ENCODE measurements at places on chromosomes 3 and 15.

GRCh38 chr15:32856753-32857152 lies 138.9 kb downstream of the GREM1 start:
- no peak for DNase-seq

- DNase-seq = no peak
Observed at GRCh38 chr3:18670759-18671158, 245.6 kb upstream of the SATB1 start.

DNA sequence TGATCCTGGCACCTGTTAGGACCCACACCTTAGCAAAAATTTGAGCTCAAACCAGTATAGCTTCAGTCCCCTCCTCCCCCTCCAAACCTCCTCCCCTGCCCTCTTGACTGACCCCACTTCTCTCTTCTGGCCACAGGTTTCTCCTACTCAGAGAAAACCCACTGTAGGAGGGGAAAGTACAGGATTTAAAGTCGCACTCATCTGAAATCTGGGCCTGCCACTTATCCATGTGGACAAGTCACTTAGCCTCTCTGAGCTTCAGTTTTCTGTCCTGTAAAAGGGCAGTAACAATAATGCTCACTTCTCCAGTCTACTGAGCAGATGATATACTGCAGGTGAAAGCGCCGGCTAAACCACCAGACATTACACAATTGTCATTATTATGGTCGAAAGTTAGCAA lies 142.7 kb downstream of the MEGF11 start:
- no peak for DNase-seq

DNA sequence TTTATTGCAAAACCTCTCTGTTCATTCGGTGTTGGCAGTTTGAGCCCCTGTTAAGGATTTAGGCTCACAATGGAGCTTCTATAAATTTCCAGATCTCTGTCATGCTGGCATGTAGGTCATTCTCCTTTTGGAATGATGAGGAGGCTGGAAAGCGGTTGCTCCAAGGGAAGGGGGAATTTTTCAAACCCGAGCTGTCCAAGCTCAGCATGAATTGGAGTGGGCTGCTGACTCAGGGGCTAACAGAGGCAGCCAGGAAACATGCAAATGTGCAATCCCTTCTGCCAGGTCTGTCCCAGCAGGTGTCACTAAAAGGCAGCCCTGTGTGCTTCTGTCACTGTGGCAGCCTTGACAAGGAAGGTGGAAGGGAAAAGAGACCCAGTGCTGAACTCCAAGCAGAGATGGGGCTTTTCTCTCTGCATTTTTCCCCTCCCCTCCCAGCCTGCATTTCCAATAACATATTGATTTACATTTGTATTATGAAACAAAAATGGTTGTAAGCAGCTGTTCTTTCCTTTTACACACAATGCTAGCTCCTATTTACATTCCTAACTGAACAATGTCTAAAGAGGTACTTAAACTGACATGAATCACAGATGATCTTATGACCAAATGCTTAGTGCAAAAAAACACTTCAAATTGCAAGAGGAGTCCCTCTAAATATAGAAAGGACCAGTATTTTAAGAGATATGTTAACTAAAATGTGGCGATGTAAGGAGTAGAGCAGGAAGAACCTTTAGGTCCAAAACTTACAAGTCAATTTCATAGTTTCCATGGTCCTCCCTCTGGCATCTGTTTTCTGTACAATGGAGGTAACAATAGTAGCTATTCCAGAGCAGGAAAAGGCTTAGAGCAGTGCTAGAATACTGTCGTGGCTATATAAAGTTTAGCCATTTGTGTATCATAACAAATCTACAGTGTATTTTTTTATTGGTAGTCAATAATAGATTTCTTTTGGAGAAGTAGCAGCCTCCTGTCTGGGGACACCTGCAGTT lies 84.5 kb upstream of the ATP10A start:
- DNase-seq = no peak

GRCh38 chr3:71345429-71346040 lies 238.0 kb downstream of the FOXP1 start:
- no peak for DNase-seq

GRCh38 chr3:112635674-112636073 lies 5.3 kb downstream of the CCDC80 start:
- no peak for DNase-seq

- no peak for DNase-seq
Observed at GRCh38 chr3:170076715-170077238, 39.0 kb downstream of the GPR160 start.

- DNase-seq = no peak
Observed at GRCh38 chr3:139302084-139302800, 41.6 kb upstream of the MRPS22 start.

DNA sequence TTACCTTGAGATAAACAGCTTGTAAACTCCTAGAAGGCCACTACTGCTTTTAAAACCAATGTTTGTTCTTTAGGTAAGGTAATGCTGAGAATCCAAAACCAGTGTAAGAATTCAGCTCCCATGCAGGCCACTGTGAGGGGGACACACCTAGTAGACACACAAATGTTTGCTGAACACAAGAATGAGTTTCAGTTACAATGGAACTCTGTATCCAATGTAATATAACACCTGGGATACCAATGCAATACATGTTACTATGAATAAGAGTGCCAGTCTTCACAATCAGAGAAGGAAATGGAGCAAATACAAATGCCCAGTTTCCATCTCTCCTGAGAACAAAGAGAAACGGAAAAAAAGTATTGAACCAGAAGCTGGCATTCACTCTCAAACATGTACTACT lies 65.9 kb downstream of the IGF2BP2 start:
- no peak for DNase-seq

GRCh38 chr15:89332446-89332845 lies 2.2 kb downstream of the POLG start:
- no peak for DNase-seq
